ENCODE measurements at places on chromosomes 3 and 15.

DNA sequence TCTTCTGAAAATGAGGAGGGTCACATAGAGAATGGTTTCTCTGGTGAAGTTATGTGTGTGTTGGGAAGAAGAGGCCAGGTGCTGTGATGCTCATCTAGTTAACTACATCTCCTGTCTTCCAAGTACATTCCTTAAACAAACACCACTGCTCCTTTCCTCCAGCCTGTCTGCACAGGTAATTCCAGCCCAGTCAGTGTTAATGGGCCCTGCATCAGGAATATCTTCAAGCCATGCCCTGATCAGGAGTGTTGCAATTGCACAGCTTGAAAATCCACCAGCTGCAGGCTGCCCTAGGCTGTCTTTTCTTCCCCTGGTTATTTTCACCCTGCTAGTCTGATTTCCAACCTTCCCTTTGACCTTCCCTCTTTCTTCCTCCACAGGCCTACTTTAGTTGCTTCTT lies 41.9 kb upstream of the LMOD3 start:
- DNase-seq: no peak

GRCh38 chr3:73453666-73454065 lies 171.1 kb downstream of the PDZRN3 start:
- DNase-seq: no peak

DNA sequence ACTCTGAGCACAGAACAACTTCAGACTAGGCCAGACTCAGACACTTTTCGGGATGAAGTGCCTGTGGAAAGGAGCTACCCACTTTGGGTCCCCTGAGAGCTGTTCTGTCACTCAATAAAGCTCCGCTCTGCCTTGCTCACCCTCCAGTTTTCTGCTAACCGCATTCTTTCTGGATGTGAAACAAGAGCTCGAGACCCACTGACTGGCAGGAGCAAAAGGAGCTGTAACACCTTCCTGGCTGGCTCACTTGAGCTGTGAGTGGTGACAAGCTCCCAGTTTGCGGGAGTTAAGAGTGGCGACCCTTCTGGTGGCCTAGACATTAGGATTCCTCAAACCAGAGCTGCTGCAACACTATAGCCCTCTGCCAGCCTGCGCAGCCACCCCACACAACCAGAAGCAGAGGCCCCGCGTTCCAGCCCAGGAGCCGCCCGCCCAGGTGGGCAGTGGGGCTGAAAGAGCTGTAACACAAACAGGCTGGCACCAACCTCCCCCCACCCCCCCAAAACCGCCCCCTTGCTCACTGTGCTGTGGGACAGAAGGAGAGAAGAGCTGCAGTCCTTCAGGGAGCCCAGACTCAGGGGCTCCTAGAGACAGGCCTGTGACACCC lies 1178.1 kb upstream of the GBE1 start:
- DNase-seq: no peak

- peak; percentile 35 for DNase-seq
These were observed 263 bp upstream of the UTS2B start for GRCh38 chr3:191330530-191331048.

DNA sequence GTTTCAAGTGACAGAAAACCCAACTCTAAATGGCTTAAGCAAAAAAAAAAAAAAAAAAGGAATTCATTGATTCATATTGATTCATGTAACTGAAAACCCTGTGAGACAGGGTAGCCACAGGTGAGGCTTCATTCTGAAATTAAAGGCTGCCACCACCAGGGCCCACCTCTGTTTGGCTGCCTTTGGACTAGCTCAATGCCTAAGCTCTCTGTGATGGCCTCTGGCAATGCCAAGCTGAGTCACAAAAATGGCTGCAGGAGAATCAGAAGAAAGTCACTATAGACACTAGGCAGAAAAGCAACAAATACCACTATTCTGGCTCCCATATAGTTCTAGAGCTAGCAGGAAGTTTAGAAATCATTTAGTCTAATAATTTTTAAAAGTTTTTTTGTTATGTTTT lies 38.2 kb upstream of the GYG1 start:
- no peak for DNase-seq

GRCh38 chr15:98419173-98419780 lies 229.1 kb upstream of the IGF1R start:
- no peak for DNase-seq

GRCh38 chr3:32297366-32297765 lies 58.9 kb downstream of the CMTM8 start:
- DNase-seq: no peak

- peak; percentile 39 for DNase-seq
These were observed 13.8 kb upstream of the MUSTN1 start for GRCh38 chr3:52848617-52849016.

GRCh38 chr3:65659396-65659795 lies 379.3 kb downstream of the MAGI1 start:
- DNase-seq: peak; percentile 62

GRCh38 chr3:14378415-14378814 lies 24.0 kb upstream of the SLC6A6 start:
- no peak for DNase-seq

DNA sequence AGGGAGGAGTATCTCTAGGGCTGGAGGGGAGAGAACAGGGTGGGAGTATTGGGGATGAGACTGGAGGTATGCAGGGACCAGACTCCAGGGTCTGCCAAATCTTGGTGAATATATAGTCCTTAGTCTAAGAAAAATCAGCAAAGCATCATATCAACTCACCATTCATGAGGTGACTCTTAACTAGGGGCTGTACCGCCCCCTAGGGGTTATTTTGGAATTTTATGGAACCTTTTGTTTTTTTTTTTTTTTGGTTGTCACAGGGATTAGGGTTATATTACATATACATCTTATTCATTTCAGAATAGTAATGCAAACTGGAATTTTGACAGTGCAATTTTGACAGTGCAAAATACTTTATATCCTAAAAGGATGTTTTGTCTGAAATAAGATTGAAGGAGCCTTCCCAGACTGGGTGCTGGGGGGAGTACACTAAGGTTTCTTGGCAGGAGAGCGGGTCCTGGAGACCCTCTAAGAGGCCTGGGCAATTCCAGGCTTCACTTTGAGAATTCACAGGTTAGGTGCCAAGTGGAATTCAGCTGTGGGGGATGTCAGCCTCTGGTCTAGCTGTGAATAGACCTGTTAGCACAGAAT lies 7.5 kb downstream of the CMTM7 start:
- no peak for DNase-seq

- DNase-seq: no peak
These were observed 43.6 kb upstream of the APH1B start for GRCh38 chr15:63233667-63234423.

- no peak for DNase-seq
These were observed 14.4 kb downstream of the ATP10A start for GRCh38 chr15:25848784-25849156.

DNA sequence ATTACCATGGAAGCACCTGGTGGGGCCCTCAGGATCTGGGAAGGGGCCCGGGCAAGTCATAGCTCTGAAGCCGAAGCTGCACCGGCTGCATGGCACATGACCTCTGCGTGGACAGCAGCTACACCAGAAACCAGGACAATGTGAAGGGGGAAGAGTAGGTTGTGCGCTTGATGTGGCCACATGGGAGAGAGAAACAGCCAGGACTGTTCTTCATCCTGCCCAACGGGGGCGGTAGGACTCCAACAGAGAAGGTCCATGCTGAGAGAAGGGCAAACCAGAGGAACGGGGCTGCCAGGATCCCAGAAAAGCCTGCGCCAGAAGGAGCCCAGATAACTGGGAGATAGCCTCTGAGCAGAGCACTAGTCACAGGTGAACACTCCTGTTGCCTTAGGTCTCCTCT lies 54.9 kb upstream of the PRR20G start:
- DNase-seq: no peak

- no peak for DNase-seq
These were observed 51.0 kb downstream of the VGLL4 start for GRCh38 chr3:11592445-11593298.

DNA sequence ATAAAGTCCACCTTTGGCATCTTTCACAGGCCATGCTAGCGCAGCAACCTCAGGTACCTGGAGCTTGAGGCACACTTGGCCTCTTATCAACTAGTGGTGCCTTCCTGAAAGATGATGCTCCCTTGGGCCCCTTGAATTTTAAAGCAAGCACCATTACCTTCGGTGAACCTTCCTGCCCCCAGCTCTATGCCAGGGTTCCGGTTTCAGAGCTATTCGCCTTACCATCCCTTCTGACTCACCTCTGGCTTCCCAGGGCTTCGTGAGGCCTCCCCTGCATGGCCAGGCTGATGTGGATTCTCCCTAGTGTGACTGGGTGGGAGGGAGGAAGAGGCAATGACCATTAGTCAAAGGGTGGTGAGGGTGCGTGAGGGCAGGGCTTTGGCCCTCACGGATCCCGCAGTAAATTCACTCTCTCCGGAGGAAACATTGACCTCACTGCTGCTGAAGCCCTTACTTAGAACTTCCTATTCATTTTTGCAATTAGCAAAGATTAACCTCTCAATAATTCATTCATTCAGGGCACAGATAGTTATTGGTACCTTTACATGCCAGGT lies 16.3 kb downstream of the BHLHE40 start:
- no peak for DNase-seq

GRCh38 chr3:183156266-183156665 lies 6.3 kb downstream of the LAMP3 start:
- DNase-seq: no peak

DNA sequence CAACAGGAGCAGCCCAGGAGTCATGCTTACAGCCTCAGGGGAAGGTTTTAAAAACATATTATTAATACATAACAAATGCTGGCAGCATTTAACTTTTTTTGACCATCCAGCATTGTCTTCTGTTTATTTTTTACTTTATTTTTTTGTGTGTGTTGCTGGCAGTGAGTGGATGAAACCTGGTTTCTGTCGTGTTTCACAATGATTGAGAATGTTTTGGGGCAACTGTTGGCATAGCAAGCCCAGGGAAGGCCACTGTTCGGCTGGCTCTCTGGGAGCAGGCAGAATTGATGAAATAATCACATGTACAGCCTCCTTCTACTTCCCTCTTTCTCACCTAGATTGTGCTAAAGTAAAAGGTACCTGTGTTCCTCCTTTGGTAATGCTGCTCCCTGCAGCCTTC lies 190.2 kb downstream of the NR1D2 start:
- DNase-seq: no peak

DNA sequence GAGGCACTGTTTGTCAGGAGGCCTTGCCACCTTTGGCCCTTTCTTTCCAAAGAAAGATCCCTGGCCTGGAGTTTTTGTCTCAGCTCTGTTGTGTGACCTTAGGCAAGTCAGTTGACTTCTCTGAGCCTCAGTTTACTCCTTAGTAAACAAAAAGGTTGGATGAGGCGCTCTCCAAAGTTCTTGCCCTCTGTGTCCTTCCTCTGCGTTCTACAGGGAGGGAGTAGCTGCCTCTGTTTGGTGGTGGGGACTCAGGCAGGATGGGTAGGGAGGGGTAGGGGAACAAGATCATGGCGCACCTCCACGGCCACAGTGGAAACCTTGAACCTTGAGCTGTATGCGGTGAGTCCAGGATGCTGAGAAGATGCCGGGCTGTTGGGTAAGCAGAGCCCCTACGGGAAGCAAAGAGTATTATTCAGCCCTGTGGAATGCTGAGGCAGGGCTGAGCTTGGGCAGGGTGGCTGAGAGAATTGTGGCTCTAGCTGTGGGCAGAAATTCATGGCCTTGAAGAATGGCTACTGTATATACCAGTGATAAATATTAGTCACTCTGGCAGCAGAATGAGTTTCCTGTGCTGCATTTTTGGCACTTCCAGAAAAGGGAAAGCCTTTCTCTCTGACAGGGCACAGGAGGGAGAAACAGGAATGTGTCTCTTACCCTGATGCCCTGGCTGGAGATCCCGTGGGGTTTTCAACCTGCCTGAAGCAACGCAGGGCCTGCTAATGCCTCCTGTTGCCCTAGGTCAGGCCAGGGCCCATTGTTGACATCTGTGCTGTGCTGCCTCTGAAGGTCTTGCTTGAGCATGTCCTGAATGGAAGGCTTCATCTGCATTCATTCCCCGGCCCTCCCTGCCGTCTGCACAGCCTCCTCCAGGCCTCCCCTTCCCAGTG lies 39.9 kb downstream of the SMAD3 start:
- DNase-seq: peak; percentile 98

DNA sequence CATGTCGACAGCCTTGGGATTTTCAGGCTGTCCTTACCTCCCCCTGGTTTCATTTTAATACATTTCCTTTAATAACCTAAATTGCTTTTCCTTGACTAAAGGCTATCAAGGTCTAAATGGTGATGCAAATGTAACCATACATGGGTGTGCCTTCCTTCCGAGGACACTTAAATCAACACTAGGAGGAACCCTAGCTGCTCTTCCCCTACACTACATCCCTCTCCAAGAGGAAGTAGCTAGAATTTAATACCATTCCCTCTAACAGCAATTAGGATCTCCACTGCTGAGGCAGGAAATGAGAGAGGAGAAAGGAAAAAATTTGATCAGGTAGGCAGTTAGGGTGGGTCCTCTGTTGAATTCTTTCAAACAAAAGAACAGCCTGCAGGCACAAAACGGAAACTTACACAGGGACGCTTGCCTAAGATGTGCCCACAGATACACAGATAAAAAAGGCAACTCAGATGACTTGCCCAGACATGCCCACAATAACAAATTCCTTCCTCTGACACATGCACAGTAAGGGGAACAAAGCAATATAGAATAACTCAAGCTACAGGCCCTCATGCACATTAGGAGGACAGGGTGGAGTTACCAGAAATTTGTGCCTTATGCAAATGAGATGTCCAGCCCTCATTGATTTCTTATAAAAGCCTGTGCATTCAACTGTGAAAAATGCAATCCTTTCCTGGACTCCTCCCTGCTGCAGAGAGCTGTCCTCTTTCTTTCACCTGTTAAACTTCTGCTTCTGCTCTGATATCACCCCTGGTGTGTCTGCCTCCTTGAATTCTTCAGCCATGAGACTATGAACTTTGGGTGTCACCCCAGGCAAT lies 1024.4 kb upstream of the CADM2 start:
- DNase-seq: no peak

GRCh38 chr3:126439968-126440708 lies 35.6 kb downstream of the ZXDC start:
- DNase-seq: no peak

DNA sequence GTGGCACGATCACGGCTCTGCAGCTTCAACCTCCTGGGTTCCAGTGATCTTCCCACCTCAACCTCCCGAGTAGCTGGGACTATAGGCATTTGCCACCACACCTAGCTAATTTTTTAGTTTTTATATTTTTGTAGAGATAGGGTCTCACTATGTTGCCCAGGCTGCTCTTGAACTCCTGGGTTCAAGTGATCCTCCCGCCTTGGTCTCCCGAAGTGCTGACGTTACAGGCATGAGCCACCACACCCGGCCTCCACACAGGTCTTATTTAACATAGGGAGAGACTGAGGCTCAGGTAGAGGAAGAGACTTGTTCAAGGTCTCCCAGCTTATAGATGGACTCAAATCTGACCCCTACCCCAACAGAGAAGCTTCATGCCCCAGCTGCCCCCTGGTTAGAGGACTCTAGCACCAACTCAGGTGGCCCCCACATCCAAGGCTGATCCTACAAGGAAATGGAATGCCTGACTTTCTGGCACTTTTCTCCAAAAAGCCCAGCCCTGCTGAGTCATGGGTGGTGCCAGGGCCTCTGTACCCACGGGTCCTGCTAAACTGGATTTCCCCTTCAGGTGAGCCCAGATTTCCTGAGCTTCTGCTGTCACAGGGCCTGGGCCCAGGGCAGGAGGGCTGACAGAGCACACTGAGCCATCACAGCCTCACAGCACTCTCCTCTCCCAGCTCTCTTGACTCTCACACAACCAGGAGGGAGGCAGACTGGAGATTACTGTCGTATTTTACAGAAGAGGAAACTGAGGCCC lies 5.6 kb downstream of the TMEM40 start:
- DNase-seq: no peak

GRCh38 chr15:76163457-76164295 lies 103.9 kb downstream of the TMEM266 start:
- DNase-seq: peak; percentile 59

- no peak for DNase-seq
These were observed 756 bp downstream of the CLPX start for GRCh38 chr15:65184305-65184867.

Data from AG09309 (cell line).